Muscle of back (tissue), 13 donors: ENCODE measurements at places on chromosomes 12 and 14.

DNA sequence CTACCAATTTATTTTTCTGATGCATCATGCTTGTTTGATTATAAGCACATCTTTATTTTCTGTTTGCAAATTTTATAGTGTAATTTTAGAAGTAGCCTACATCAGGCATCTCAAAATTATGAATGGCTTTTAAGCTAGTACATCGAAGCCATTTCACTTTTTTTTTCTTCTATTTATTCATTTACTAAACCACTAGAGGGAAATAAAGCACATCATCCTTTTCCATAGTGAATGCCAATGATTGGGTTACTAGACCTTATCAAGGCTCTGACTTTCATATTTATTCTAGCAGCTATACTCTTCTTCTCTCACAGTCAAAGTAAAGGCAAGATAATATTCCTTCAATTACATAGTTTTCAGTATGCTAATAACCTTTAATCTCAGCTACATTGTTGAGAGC lies 736.4 kb upstream of the LRFN5 start:
- no peak for DNase-seq

- no peak for DNase-seq
These were observed 161.3 kb downstream of the RPL10L start for GRCh38 chr14:46490238-46490685.

DNA sequence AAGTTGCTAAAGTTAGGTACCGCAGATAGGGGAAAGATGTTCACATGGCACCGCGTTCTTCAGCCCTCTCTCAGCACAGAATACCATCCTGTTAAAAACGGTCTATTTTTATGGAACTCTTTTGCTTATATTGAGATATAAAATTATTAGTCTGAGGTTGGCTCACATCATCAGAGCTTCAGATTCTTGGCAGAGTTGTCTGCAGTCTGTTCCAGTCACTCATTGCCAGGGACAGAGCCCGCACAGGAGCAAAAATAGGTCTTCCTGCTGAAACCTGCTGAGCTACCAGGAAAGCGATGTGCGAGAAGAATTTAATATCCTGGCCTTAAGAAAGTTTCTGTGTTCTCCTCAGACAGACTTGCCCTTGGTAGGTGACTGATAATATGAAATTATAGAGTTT lies 249.8 kb downstream of the VRK1 start:
- DNase-seq: peak; percentile 15

DNA sequence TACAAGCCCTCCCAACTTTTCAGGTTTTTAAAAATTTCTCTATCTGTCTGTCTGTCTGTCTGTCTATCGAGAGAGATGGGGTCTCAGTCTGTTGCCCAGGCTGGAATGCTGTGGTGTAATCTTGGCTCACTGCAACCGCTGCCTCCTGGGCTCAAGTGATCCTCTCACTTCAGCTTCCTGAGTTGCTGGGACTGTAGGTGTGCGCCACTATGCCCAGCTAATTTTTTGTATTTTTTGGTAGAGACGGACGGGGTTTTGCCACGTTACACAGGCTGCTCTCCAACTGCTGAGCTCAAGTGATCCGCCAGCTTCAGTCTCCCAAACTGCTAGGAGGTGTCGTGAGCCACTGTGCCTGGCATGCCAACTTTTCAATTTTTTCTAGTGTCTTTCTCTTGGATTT lies 437.2 kb downstream of the PCNX1 start:
- DNase-seq: no peak

GRCh38 chr14:89700801-89701200 lies 253.7 kb downstream of the EFCAB11 start:
- DNase-seq: no peak

DNA sequence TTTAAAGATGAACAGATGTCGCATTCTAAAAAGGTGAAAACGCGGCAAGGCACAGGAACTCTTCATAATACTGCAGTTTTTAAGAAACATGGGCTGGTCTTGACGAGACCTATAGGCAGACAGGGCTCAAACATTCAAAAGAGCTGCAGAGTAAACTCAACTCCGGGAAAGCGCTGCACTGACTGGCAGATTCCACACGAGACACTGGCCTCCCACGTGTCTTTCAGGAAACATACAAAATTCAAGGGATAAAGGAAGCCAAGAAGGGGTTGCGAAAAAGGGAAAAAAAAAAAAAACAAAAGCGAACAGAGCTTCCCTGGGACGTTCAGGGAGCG lies 614 bp upstream of the ARF6 start:
- no peak for DNase-seq

DNA sequence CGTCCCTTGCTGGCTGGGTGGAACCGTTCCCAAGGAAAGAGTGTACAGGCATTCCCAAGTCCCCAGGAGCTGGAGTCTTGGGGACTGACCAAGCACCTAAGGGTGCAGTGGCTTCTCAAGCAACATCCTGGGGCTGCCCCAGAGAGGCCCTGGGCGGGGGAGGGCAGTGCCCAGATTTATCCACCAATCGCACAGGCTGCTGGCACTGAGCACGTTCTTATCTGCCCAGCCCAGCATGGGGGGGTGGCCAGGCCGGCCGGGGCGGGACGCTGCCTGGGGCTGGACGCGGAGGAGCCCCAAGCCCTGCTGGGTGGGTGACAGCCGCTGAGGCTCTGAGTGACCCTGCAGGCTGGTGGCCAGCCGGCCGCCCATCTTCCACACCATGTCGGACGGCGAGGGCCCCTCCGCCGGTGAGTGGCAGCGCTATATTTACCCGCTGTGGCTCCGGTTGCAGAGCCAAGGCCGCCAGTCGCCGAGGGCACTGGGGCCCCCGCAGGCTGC lies 53.4 kb downstream of the CYP46A1 start:
- no peak for DNase-seq

GRCh38 chr12:129150721-129151120 lies 297.4 kb downstream of the GLT1D1 start:
- no peak for DNase-seq

- DNase-seq: no peak
These were observed 31.7 kb downstream of the TNFAIP2 start for GRCh38 chr14:103155010-103155409.

- DNase-seq: no peak
These were observed 1.4 kb downstream of the RAN start for GRCh38 chr12:130873106-130873795.

DNA sequence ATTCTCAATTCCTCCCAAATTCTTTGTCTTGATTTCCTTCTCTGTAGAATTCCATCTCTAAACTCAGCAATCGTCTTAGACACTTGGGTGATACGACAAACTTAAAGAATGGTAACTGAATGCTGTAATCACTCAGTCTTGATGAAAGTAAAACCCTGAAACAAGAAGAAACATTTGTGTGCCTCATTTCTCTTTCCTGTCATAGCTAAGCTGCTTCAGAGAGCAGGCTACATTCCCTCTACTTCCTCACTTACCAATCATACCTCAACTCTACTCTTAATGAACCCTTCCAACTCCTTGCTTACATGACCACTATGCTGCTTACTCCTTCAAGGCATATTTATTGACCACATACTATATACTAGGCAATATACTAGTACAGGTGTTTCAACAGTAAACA lies 8.3 kb downstream of the MAP4K5 start:
- no peak for DNase-seq

DNA sequence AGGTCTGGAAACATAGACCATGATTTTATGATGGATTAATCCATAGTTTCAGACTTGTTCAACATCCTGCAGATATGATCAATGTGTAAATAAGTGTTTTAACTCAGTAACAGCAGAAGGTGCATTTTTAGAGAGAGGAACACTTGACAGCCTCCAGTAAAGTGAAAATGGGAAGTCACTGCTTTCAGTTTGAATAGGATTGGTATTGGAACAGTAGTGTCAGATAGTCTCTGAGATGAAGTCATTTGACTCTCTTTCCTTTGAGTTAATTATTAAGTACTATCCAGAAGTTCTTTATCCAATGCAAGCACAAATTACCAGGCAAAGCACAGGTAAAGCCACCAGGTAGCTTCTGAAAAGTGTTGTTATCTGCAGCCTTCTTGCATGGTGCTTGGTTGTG lies 14.5 kb upstream of the NAV3 start:
- DNase-seq: no peak

DNA sequence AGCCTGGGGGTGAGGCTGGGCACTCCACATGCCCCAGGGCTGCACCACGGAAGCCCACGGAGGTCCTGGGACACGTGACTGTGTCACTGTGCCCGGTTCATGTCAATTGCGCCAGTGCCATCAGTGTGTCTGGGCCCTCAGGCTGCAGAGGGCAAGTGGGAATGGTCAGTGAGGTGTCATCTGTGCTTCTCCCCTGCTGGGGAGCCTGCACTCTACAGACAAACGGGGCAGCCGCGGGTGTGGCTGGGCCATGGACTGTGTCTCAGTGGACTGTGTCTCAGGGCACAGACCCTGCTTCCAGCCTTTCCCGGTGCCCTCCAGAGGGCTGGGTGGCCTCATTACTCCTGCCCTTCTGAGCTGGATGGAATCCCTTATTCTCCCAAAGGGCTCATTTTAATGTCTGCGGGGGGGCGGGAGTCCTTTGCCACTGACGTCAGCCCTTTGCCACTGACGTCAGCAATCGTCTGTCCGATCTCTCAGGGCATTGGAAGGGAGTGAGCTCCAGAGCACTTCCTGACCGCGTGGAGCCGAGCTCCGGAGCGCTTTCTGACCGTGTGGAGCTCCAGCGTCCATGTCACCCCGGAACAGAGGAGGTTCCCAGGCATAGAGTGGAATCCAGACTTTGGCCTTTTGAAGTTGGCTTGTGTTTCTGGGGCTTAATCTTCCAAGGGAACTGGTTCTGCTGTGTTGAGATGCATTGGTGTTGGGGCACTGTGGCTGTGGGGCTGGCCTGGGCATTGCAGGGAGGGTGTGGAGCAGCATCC lies 72.4 kb downstream of the ADGRD1 start:
- DNase-seq: no peak

DNA sequence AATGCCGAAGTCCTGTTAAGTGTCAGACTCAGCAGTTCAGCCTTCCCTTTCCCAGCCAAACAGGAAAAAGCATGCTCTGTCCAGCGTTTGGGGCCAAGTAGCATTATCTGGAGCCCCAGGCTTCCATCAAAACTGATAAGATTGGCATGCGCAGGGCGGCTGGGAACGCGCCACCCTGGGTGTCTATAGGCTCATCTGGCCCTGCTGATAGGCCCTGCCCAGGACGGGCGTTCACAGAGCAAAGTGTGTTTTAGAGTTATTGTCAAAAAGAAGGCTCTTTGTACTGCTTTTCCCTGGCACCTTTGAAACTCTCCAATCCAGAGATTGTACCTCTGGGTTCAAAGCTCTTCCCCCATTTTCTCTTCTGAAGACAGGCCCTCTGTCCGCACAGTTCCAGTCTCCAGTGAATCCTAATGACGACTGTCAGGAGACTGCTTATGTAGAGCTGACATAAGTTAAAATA lies at the start of gene ART4:
TSS of gene ART4 (minus strand) at position 102 of the 463 bp plus-strand sequence. CDS start 413 bp downstream, outside the sequence.
- no peak for DNase-seq

DNA sequence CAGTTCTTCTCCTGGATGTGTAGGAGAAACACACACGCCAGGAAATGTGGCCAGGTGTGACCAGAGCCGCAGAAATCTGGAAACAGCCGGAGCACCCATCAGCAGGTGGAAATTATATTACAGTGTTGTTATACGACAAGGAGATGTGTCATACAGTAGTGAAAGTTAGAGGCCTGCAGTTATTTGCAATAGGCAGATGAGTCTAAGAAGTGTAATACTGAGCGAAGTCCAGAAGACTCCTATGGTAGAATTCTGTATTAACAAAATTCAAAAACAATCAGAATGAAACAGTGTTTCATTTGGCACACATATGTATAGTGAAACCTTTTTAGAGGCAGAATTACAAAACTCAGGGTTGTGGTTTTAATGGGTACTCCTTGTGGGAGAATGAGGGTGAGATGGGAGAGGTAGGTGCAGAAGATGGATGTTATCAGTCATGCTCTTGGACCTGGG lies 39.3 kb upstream of the AMN start:
- no peak for DNase-seq

- DNase-seq: no peak
These were observed 137.0 kb downstream of the PTPN11 start for GRCh38 chr12:112555621-112556233.

GRCh38 chr12:14840616-14841015 lies 2.7 kb downstream of the ART4 start:
- DNase-seq: no peak

DNA sequence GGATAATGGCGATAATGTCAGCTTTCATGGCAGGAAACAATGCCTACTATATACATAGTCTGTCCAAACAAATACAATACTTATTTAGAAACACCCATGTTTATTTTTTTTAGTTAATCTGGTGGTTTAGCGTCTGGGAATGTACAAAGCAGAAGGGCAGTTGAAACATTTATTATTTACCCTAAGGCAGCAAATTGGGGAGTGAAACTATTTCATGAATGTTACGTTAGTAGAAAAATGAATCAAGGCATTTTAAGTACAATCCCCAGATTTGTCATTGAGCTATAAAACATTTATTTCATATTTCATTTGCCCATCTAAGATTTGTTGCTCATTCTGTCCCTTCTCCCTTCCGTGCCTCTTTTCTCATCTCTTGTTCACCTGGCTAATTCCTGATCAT lies 87.1 kb upstream of the ATF1 start:
- no peak for DNase-seq

GRCh38 chr14:103057372-103058163 lies at the start of gene CDC42BPB:
TSS of gene CDC42BPB (minus strand) at chr14:103057549. CDS start at chr14:103057173, 376 bp downstream.
- peak; percentile 95 for DNase-seq

DNA sequence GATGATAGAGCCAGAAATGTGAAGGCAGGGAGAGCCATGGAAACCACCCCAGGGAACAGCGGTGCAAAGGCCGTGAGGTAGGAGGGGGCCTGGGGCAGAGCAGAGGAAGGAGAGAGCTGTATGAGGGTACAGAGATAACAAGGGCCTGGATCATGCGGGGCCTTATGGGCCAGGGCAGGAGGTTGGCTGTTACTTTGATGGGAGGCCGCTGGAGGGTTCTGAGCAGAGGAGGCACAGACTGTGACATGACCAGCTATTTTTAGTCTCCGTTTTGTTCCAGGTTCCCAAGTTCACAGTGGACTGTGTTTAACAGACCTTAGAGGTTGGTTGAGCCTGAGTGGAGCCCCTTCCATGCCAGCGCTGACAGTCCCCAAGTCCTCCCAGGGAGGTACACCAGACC lies 118.6 kb downstream of the GCH1 start:
- DNase-seq: no peak

- DNase-seq: peak; percentile 91
These were observed 5.2 kb upstream of the RIMKLB start for GRCh38 chr12:8692573-8692972.

- DNase-seq: no peak
These were observed 10.7 kb downstream of the DHRS2 start for GRCh38 chr14:23646648-23647549.

GRCh38 chr12:51496895-51497294 lies 72.3 kb downstream of the SLC4A8 start:
- no peak for DNase-seq

DNA sequence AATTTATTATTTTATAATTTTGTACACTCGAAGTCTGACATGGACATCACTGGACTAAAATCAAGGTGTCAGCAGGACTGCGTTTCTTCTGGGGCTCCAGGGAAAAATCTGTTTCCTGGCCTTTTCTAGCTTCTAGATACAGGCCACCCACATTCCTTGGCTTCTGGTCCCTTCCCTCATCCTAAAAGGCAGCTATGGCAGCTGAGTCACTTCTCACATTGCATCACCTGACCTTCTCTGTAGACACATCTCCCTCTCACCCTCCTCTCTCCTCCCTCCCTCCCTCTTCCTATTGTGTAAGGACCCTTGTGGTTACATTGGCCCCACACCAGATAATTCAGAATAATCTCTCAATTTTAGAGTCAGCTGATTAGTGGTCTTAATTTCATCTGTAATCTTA lies 92.4 kb downstream of the RPS6KA5 start:
- no peak for DNase-seq

GRCh38 chr14:74628418-74628817 lies 16.4 kb upstream of the LTBP2 start:
- no peak for DNase-seq

GRCh38 chr14:67951529-67952135 lies 132.1 kb downstream of the RAD51B start:
- peak; percentile 55 for DNase-seq

- no peak for DNase-seq
These were observed 218.3 kb upstream of the CRY1 start for GRCh38 chr12:107311682-107312081.
